ENCODE measurements at places on chromosomes 16 and 17.

DNA sequence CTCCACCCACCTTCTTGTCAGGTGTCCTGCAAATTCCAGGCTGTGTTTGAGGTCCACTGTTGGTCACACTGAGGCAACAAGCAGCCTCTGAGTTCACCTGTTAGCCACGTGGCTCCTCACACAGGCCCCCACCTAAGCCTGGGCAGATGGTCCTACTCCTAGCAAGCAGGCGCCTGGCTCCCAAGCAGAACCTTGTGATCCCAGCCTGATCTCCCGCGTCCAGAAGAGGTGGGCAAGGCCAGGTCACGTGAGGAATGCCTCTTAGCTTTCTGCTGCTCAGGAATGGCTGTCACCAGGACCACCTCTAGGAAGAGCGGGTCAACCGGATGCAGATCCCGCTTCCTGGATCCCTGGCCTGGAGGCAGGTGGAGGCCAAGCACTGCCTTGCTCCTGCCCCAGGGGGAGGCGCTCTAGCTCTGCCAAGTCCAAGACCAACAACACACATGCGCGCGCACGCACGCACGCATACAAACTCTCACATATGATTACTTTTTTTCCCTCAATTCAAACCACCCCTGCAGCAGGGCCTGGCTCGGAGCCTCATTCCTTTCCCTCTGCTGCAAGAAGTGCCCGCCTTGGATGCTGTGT is 9.5 kb downstream of the CYB561 start:
- no peak for DNase-seq

GRCh38 chr17:39194089-39194984 is 3.1 kb downstream of the CACNB1 start:
- DNase-seq, result no peak

DNA sequence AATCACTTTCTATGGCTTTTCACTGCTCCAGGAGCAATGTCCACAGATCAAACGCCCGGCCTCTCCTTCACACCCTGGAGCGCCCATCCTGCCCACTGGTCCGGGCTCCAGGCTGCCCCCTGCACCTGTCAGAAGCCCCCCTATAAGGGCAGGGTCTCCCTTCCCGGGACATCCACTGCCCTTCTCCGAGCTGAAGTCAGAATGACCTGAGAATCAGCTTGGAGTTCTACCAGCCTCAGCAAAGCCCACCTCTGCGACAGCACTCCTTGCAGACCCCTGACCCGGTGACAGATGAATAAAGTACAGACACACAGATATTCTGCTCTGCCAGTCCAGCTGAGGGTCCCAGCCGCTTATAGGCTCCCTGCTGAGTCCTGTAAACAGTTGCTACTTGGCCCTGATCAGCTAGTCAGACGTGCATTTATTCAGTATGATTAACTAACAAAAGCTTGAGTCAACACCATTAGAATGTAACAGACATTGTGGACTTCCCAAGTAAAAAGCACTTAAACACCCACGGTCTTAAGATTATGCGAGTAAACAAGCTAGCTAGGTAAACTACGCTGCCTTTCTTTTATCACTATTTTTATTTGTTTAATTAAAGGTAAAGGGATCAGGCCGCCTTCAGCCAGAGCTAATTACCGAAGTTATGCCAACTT is 4.8 kb downstream of the SLC7A5 start:
- no peak for DNase-seq

GRCh38 chr16:68636064-68636560 is 9.0 kb upstream of the CDH3 start:
- no peak for DNase-seq

DNA sequence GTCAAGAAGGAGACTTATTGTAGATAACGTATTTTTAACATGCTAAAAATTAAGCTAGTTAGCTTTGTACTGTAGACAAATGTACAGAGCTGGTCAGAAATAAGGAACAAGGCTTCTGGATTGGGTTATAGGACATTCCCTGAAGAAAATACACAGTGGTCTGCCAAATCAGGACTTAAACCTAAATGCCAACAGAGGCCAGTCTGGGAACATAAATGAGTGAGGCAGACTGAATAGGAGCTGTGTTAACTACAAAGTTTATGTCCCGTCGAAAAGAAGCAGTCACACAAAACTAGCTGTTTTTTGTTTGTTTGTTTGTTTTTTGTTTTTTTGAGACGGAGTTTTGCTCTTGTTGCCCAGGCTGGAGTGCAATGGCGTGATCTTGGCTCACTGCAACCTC is 120.4 kb upstream of the C17orf78 start:
- no peak for DNase-seq

- no peak for DNase-seq
These were observed 3.9 kb downstream of the PLEKHG4 start for GRCh38 chr16:67283039-67283825.

GRCh38 chr16:71854369-71854948 is 8.7 kb downstream of the ATXN1L start:
- no peak for DNase-seq

Measured in DMS153 (cell line).